ENCODE measurements at places on chromosomes 5 and 9.

- H3K36me3 ChIP-seq = no peaks in the 10 kb centered on the region
- DNase-seq = no peak
- no peaks in the 10 kb centered on the region for H3K4me1 ChIP-seq
- H3K27ac ChIP-seq = no peak overlapping the region
Measured at GRCh38 chr5:44665101-44665701, 143.5 kb upstream of the MRPS30 start.

DNA sequence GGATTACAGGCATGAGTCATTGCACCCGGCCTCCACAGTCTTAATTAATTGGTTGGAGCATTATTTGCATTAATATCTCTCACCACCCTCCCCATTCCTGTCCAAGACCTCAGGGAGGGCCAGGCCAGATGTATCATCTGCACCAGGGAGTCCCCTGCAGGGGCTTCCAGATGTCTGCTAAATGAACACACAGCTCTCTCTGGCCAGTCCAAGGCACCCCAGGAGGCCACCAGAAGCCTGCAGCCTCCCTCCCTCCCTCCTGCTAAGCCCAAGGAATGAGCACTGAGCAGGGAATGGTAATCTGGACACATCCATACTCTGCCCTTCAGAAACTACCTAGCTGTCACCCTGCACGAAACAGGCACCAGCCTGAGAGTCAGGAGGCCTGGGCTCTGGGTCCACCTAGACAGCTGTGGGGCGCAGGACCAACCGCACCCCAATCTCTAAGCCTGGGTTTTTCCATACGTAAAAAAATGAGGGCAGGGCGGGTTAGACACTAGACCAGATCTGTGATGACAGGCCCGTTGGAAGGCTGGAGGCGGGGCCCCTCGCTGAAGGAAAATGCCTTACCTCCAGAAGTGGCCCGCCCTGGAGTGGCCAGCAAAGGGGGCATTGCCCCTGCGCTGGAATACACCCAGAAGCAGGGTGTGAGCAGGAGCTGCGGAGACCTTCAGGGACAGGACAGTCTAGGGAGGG lies 8.3 kb downstream of the CIZ1 start:
- DNase-seq = no peak
- H3K27me3 ChIP-seq = no peaks in the 10 kb centered on the region
- H3K27ac ChIP-seq = no peak overlapping the region
- H3K36me3 ChIP-seq = peaks cover 6% of the 10 kb centered on the region
- no peaks in the 10 kb centered on the region for H3K4me1 ChIP-seq

GRCh38 chr9:86795823-86796553 lies 151.3 kb downstream of the GAS1 start:
- peak; percentile 64 for DNase-seq
- H3K4me1 ChIP-seq = peaks cover 23% of the 10 kb centered on the region
- no peak overlapping the region for H3K27ac ChIP-seq

GRCh38 chr5:141870871-141871270 lies 7.3 kb downstream of the PCDH1 start:
- H3K27ac ChIP-seq = 0 out of 2 replicates have a peak overlapping the region, but pooled peaks have one; percentile 32
- H3K4me1 ChIP-seq = peaks cover 53% of the 10 kb centered on the region
- DNase-seq = no peak
- no peaks in the 10 kb centered on the region for H3K27me3 ChIP-seq
- peaks cover 23% of the 10 kb centered on the region for H3K36me3 ChIP-seq

GRCh38 chr5:56026863-56027300 lies 32.1 kb upstream of the IL6ST start:
- no peak overlapping the region for H3K4me3 ChIP-seq
- no peaks in the 10 kb centered on the region for H3K36me3 ChIP-seq
- no peaks in the 10 kb centered on the region for H3K27me3 ChIP-seq
- DNase-seq = no peak
- H3K27ac ChIP-seq = no peak overlapping the region
- H3K4me1 ChIP-seq = no peaks in the 10 kb centered on the region
